RPMI7951 (cell line): ENCODE measurements at places on chromosomes 12 and 14. TPM values are rescaled to one million over a fixed set of nuclear protein-coding genes. Genes with fewer than 3 reads are reported as not detected.

The PPM1H gene
- 0.10 and 1.1 TPM in 2 replicates for total RNA-seq

GRCh38 chr14:54815016-54815415 is 87.6 kb downstream of the GCH1 start:
- DNase-seq = no peak

- DNase-seq = no peak
Measured at GRCh38 chr12:117889098-117889497, 79.7 kb downstream of the KSR2 start.

The ANG gene
- total RNA-seq = 6.3 and 7.4 TPM in 2 replicates

GRCh38 chr12:103540319-103540718 is 44.6 kb upstream of the C12orf42 start:
- no peak for DNase-seq

- no peak for DNase-seq
Measured at GRCh38 chr12:92859650-92860386, 69.3 kb downstream of the EEA1 start.

DNA sequence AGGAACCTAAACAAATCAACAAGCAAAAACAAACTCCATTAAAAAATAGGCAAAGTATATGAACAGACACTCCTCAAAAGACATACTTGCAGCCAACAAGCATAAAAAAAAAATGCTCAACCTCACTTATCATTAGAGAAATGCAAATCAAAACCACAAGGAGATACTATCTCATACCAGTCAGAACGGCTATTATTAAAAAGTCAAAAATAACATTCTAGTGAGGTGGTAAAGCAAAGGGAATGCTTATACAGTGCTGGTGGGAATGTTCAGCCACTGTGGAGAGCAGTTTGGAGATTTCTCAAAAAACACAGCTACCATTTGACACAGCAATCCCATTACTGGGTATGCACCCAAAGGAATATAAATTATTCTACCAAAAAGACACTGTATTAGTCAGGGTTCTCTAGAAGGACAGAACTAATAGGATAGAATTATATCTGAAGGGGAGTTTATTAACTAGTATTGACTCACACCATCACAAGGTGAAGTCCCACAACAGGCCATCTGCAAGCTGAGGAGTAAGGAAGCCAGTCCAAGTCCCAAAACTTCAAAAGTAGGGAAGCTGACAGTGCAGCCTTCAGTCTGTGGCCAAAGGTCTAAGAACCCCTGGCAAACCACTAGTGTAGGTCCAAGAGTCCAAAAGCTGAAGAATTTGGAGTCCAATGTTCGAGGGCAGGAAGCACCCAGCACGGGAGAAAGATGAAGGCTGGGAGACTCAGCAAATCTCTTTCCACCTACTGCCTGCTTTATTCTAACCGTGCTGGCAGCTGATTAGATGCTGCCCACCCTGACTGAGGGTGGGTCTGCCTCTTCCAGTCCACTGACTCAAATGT is 101.6 kb upstream of the KRAS start:
- no peak for DNase-seq

GRCh38 chr14:23542261-23542660 is 9.3 kb downstream of the ZFHX2 start:
- DNase-seq = no peak

GRCh38 chr12:120741476-120742421 is 16.1 kb downstream of the ACADS start:
- no peak for DNase-seq

The B3GNT4 gene
- total RNA-seq = not detected in 2 replicates

The RTL1 gene
- total RNA-seq = not detected in 2 replicates

The KRT82 gene
- not detected in 2 replicates for total RNA-seq

DNA sequence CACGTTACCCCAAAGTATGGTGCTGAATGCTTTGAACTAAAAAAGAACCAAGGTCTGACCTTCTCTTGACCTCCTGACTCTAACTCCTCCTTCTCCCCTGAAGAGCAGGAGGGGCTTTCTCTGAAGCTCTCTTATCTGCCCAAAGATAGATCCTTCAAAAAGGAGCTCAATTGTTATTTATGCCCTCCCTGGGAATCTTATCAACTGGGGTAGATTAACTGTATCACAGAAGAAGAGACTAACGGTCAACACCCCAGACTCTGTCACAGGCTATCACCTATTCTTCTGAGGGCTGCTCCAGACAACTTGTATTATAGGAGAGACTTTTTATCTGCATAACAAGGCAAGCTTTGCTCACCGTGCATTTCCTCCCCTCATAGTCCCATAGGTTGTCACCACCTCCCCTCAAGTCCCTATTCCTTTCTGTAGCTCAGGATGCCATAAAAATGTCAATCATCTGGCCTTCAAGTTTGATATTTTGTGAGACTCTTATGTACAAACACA is 86.6 kb downstream of the PAPLN start:
- no peak for DNase-seq

The AKAP6 gene
- 1.6 and 3.0 TPM in 2 replicates for total RNA-seq

- no peak for DNase-seq
Measured at GRCh38 chr14:89723930-89724627, 230.5 kb downstream of the EFCAB11 start.

GRCh38 chr12:31226639-31227038 is 99.3 kb downstream of the SINHCAF start:
- no peak for DNase-seq

The SLC25A29 gene
- total RNA-seq = 7.7 and 10.9 TPM in 2 replicates

DNA sequence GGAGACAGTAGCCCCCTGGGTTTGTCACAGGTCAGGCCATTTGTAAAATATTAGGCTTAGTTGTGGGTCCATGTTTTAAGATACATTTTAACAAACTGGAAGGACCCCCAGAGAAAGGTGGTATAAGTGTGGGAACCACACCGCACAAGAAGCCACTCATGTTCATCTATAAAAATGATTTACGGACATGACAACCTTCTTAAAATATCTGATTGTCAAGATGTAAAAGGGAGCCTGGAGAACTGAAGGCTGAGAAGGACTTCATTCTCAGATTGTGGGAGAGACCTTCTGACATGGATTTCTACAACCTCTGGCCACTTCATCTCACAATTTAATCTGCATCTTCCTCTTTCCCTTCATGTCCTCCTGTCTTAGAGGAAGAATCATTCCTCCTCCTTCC is 102.4 kb downstream of the VCPKMT start:
- DNase-seq = no peak

GRCh38 chr12:90945070-90945649 is 9.8 kb downstream of the CCER1 start:
- peak; percentile 32 for DNase-seq

- DNase-seq = peak; percentile 3
Measured at GRCh38 chr12:7951671-7952070, 15.7 kb upstream of the SLC2A3 start.

The RFX4 gene
- not detected in 2 replicates for total RNA-seq

DNA sequence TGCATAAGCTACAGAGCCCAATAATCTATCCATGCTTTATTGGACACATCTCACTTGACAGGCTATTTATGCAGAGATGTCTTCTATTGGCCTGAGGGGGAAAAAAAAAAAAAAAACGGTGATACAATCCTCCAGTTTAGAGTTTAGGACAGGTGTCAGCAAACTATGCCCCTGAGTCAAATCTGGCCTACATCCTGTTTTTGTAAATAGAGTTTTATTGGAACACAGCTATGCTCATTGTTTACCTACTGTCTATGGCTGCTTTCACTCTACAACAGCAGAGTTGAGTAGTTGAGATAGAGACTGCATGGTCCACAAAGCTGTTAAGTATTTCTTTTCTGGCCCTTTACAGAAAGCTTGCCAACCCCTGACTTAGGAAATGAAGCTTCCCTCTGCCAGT is 403.1 kb downstream of the C12orf75 start:
- DNase-seq = no peak

The DIO3 gene
- not detected in 2 replicates for total RNA-seq

- DNase-seq = no peak
Measured at GRCh38 chr12:91144053-91144452, 32.8 kb upstream of the LUM start.

The ASCL1 gene
- total RNA-seq = not detected in 2 replicates

DNA sequence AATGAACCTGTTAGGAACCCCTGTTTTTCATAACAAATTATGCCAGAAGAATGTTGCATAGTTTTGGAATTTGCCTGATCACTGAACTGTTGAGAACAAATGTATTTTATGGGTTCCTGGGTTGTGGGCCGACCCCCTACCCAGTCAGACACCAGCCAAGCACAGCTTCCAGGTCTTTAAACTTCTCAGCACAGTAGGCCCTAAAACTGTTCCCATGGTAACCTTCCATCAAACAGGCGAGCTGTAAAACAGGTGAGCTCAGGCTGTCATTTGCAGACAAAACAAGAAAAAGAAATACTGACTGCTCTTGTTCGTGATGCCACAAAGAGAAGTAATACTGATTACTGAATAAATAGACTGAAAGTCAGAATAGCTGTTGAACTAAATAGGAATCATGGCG is 147.0 kb downstream of the PTPRO start:
- DNase-seq = no peak

- peak; percentile 88 for DNase-seq
Measured at GRCh38 chr14:92513204-92513965, at the start of gene RIN3. Gene RIN3 (plus strand): TSS chr14:92513781. CDS start chr14:92513933, 152 bp downstream.

DNA sequence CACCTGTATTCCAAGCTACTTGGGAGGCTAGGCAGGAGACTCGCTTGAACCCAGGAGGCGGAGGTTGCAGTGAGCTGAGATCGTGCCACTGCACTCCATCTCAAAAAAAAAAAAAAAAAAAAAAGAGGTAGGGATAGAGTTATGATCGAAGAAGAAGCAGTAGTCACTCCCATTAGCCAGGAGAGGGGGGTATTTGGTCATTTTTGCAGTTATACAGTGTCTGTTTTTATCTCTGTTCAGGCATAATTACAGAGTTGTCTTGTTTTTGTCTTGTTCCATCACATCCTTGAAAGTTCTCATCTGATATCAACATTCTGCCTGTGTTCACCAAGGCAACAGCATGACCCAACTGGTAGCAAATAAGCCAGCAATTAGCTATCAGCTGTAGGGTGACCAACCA is 98.5 kb upstream of the TMPO start:
- DNase-seq = peak; percentile 42

DNA sequence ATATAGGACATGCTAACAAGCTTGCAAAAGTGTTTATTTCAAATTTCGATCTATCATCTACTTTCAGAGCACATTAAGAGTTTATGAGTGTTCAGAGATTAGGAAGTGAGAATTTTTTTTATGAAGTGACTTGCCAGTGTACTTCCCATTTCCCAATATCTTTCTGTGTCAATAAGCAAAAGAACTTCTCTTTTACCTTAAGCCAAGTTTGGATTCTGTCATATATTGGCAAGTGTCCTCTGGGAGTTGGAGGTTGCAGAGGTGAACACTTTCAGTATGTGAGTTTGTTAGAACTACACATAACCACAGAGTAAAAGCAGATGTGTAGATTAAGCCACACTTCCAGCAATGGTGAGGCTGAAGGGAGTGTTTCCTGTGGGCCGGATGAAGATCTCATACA is 16.6 kb upstream of the KLRF1 start:
- no peak for DNase-seq

- peak; percentile 15 for DNase-seq
Measured at GRCh38 chr12:115598871-115599811, 678.4 kb downstream of the MED13L start.

GRCh38 chr14:65704437-65704836 is 291.9 kb downstream of the FUT8 start:
- peak; percentile 10 for DNase-seq

- no peak for DNase-seq
Measured at GRCh38 chr12:98185606-98186005, 329.8 kb upstream of the TMPO start.

The INHBE gene
- total RNA-seq = 0.24 and 0.88 TPM in 2 replicates

The CFAP54 gene
- total RNA-seq = 0.48 and 0.68 TPM in 2 replicates

DNA sequence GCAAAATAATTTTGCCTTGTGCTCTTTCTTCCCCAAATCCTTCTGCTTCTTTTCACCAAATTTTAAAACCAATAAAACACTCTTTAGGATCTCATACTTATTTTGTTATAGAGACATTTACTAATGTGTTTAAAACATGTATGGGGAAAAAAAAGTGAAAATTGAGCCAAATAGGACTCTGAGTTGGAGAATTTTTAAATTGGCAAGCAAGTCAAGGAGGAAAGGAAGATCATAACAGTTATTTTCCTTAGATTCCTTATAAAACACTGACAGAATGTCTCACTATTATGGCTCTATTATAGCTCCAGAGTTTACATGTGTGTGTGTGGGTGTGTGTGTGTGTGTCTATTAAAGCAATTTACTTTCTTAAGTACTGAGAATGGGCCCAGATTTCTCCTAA is 220.5 kb downstream of the SLC6A15 start:
- DNase-seq = no peak

GRCh38 chr14:43745746-43746145 is 761.3 kb downstream of the FSCB start:
- DNase-seq = no peak

- DNase-seq = no peak
Measured at GRCh38 chr14:100035700-100036099, 29.5 kb upstream of the EVL start.

The GTF2A1 gene
- 19.7 and 22.3 TPM in 2 replicates for total RNA-seq

The VASH1 gene
- total RNA-seq = 3.9 and 4.4 TPM in 2 replicates

GRCh38 chr12:25518512-25518911 is 34.6 kb downstream of the LMNTD1 start:
- DNase-seq = peak; percentile 87

DNA sequence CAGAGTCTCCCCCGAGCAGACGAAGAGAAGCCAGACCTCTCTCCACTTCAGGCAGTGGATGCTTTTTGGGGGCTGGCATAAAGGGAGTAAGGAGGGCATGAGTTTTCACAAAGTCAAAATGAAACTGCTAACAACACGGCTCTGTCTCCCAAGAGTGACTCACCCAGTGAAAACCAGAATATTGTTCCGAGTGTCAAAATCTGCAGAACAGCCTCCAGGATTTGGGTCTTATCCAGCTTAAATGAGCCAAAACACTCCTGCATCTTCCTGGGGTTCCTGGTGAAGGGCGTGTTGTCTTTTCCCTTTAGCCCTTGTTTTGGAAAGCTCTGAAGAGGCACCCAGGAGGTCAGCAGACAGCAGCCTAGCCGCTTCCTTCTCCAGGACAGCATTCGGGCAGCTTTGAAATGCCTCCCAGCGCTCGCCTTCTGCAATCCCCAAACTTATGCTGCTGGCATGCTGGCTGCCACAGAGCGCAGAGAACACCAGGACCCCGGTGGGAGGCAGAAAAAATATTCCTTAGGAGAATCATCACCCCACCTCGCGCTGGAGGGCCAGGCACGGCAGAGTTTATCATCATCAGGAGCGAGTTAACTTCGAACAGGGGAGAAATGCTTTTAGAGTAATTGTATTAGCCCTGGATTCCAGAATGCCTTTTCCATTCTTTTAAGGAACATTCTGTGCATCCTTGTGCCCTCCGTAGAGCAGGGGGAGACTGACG is 117.7 kb upstream of the NCOR2 start:
- peak; percentile 94 for DNase-seq

DNA sequence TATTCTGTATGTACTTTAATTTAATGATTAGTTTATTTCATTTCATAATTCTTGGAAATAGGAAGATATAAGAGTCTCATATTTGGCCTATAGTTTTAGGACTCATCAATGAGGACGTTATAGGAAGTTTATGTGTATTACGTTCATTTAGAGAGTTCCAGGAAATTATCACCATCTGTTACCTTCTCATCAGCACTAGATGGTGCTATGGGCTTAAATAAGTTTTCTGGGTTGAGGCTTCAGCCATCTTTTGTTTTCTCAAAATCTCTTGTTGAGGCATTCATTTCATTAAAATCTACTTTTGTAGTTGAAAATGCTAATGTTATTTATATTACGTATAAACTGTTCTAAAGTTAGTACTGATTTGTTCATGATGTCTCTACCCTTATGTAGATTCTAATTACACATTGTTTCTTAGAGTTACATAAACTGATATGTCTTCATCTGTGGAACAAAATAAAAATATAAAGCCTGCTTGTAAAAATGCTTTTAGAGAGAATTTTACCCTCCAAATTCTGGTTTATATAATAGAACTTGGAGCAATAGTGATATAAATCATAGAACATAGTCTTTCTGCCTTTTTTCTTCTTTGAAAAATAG is 89.2 kb downstream of the CFAP54 start:
- DNase-seq = peak; percentile 50

The TGFB3 gene
- 1.8 and 3.6 TPM in 2 replicates for total RNA-seq

- DNase-seq = no peak
Measured at GRCh38 chr12:6946033-6946919, 2.5 kb downstream of the C12orf57 start.
